ENCODE measurements at places on chromosomes 7 and 10. TPM values are rescaled to one million over a fixed set of nuclear protein-coding genes. Genes with fewer than 3 reads are reported as not detected.
A peak's percentile ranks its signal among the peaks of the same experiment; 100 is the strongest.

- no peaks in the 10 kb centered on the region for H3K36me3 ChIP-seq
- peaks cover 20% of the 10 kb centered on the region for H3K4me1 ChIP-seq
- no peak overlapping the region for H3K27ac ChIP-seq
These were observed 136.0 kb downstream of the FAM53B start for GRCh38 chr10:124608093-124608721.

DNA sequence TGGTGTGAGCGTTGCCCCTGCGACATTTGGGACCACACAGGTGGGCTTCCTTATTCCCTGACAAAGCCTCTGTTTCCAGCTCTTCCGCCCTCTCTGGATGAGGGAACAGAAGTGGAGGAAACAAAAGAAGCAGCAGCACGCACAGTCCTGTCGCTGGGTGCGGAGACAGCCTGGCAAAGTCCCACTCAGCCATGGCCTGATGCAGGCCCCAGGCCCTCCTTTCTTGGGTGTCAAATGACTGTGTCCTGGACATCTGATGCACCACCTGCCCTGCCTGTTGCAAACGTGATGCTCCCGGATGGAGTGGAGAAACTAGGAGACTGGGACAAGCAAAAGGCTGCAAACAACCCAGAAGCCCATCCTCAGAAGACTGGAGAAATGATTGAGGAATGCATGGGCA is 20.7 kb downstream of the ZMIZ2 start:
- no peaks in the 10 kb centered on the region for H3K27me3 ChIP-seq
- peaks cover 9% of the 10 kb centered on the region for H3K4me1 ChIP-seq
- no peak for DNase-seq
- peaks cover 1% of the 10 kb centered on the region for H3K36me3 ChIP-seq
- no peak overlapping the region for H3K27ac ChIP-seq

TAS2R3 gene
- total RNA-seq = 1.8 TPM

DDC gene
- total RNA-seq = 1.0 TPM

DNA sequence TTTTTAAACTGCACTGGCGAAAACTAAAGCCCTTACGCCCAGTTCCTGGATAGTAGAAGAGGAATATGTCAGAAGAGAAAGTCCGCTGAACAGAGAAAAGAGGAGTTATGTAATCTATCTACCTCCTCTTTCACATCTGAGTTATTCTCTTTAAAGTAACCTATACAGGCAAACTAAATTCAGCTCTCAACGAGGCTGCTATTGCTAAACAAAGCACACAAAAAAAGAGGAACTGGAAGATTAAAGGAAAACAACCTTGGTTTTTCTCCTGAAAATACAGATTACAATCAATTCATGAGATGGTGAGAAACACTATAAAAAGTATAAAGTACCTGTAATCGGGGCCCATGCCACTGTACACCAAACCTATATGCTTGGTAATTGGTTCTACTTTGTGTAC is 5.8 kb downstream of the PSMA2 start:
- H3K27me3 ChIP-seq = no peaks in the 10 kb centered on the region
- no peak overlapping the region for H3K4me3 ChIP-seq
- H3K4me1 ChIP-seq = peaks cover 21% of the 10 kb centered on the region
- H3K36me3 ChIP-seq = no peaks in the 10 kb centered on the region

- peak overlapping the region; percentile 56 for H3K4me3 ChIP-seq
- peak; percentile 49 for DNase-seq
These were observed 22.8 kb upstream of the TTYH3 start for GRCh38 chr7:2608921-2609411.

DNA sequence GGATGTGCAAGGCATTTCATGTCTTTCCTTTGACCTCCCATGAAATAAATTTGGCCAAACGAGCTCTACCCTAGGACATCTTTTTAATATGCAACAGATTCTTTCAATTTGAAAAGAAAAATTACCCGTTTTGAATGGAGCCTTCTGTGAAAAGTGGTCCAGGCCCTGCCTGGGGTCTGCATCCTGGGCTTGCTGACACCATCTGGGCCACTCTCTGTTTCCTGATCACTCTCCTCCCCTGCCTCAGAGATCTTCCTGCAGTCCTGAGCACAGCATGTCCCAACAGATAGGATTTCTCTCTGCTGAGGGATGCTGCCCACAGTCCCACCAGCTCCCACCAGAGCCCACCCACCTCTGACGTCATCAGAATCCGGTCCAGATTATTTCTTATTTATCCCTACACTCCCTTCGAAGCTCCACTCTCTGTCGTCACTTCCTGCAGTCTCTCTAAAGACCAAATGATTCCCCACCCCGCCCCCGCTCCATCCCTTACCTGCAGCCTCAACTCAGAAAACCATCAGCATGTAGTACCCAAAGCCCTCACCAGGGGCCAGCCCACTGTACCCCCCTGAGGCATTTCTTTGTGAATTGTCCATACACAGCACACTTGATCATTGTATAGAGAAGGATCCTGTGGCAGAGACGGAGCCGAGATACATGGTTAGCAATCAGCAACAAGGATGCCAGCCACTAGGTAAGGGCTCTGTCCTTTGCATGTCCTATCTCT is 192.1 kb upstream of the MGMT start:
- no peak overlapping the region for H3K4me3 ChIP-seq
- no peaks in the 10 kb centered on the region for H3K36me3 ChIP-seq
- H3K27me3 ChIP-seq = no peaks in the 10 kb centered on the region
- no peak overlapping the region for H3K27ac ChIP-seq

IL6 gene
- not detected for total RNA-seq

- no peak overlapping the region for H3K27ac ChIP-seq
- H3K4me3 ChIP-seq = no peak overlapping the region
- DNase-seq = no peak
- H3K4me1 ChIP-seq = no peaks in the 10 kb centered on the region
These were observed 35.9 kb downstream of the FZD1 start for GRCh38 chr7:91299952-91300775.

DNA sequence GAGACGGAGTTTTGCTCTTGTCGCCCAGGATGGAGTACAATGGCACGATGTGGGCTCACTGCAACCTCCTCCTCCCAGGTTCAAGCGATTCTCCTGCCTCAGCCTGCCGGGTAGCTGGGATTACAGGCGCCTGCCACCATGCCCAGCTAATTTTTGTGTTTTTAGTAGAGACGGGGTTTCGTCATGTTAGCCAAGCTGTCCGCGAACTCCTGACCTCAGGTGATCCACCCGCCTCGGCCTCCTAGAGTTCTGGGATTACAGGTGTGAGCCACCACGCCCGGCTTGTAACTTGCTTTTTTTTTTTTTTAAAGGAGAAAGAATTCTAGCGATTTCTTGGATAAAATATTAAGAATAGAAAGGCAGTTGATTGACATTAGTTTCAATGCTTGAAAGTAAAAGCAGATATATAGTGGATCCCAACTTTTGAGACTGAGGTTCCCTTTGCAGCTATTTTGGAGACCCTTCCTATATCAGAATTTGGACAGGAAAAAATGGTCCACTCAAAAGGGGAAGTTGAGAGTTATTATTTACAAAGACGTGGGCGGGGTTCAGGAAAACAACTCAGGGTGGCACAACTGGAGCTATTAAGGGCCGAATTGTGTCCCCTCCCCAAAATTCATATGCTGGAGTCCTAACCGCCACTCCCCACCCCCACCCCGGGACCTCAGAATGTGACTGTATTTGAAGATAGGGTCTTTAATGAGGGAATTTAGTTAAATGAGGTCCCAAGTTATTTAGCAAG is 1.3 kb upstream of the ERCC6 start:
- H3K27me3 ChIP-seq = peaks cover 30% of the 10 kb centered on the region
- H3K4me1 ChIP-seq = peaks cover 27% of the 10 kb centered on the region
- no peak overlapping the region for H3K27ac ChIP-seq
- no peaks in the 10 kb centered on the region for H3K36me3 ChIP-seq
- no peak for DNase-seq
- H3K4me3 ChIP-seq = peak overlapping the region; percentile 91
